ENCODE measurements at places on chromosomes 1 and 21. TPM values are rescaled to one million over a fixed set of nuclear protein-coding genes. Genes with fewer than 3 reads are reported as not detected.

The PRUNE1 gene
- 12.4 TPM for total RNA-seq

The VSIG8 gene
- total RNA-seq, result not detected

The SPRR5 gene
- not detected for total RNA-seq

The CFH gene
- 4.3 TPM for total RNA-seq

The RGS5 gene
- total RNA-seq, result 0.58 TPM

The CATSPERE gene
- 0.05 TPM for total RNA-seq

The DYNLT5 gene
- total RNA-seq, result not detected

The EIF3I gene
- 292 TPM for total RNA-seq

The DIO1 gene
- not detected for total RNA-seq

The STIL gene
- total RNA-seq, result 9.8 TPM

The LPAR3 gene
- 0.21 TPM for total RNA-seq

The APP gene
- total RNA-seq, result 291 TPM

The B3GALT5 gene
- total RNA-seq, result 0.24 TPM

The LINGO4 gene
- total RNA-seq, result not detected

The AGT gene
- total RNA-seq, result 0.06 TPM

The EDEM3 gene
- 8.0 TPM for total RNA-seq

The MFSD2A gene
- total RNA-seq, result 4.4 TPM

The LRRIQ3 gene
- total RNA-seq, result 0.82 TPM

The BMP8B gene
- total RNA-seq, result 4.2 TPM

The NIT1 gene
- 29.0 TPM for total RNA-seq

The KLHDC8A gene
- total RNA-seq, result 0.79 TPM

The OR6P1 gene
- total RNA-seq, result not detected

The LY9 gene
- total RNA-seq, result not detected

The NPHS2 gene
- total RNA-seq, result not detected

The TMEM82 gene
- total RNA-seq, result not detected

The KRTAP12-2 gene
- total RNA-seq, result not detected

The RGS1 gene
- not detected for total RNA-seq

The SHISA4 gene
- total RNA-seq, result 17.3 TPM

The VCAM1 gene
- total RNA-seq, result 0.08 TPM
